ENCODE measurements at places on chromosomes 13 and 19.

DNA sequence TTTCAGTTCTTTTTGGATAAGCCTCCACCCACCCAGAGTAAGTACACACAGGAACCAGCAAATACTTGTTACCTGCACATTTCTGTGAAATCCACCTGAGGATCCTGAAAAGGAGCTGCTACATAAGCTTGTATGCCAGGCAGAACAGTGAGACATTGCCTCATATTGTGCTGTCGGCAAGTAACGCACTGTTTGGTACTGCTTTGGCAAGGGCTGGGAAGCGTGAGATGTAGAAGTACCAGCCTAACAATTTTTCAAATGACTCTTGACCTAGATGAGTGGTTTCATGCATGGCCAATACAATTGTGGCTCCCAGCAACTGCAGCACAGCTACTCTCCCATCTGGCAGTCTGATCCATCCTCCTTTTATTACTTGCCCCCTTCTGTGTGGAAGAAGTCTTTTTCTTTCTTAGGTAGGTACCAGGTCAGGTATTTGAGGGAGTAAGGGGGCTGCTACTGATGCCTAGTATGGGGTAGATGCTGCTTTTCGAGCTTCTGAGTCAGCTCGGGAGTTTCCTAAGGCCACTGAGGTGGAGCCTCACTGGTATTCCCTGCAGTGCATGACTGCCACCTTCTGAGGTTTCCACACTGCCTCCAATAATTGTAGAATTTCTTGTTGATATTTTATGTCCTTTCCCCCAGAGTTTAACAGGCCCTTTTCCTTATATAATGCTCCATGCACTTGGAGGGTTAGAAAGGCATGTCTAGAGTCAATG lies 52.2 kb downstream of the ZNF737 start:
- DNase-seq = no peak

- DNase-seq = no peak
Measured at GRCh38 chr13:97384371-97384770, 49.6 kb upstream of the RAP2A start.

- no peak for DNase-seq
Measured at GRCh38 chr13:94154367-94154766, 325.1 kb downstream of the DCT start.

DNA sequence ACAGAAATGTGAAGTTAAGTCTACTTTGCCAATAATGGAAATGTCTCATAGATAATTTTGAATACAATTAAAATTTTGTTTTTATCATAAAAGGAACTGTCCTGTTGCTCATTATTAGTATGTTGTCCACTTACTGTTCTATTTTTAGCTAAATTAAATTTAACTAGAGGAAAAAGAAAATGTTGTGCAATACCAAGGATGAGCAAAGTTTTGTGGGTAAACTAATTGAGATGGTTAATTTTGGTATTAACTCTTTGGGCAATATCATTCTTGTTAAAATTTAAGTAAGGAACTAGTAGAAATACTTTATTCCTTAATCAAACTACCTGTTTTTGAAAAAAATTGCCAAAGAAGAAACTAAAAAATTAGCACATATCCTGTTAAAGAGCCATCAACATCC lies 43.5 kb downstream of the SOX1 start:
- DNase-seq = no peak

- DNase-seq = no peak
Measured at GRCh38 chr13:104949840-104950740, 1585.4 kb downstream of the EFNB2 start.

Measured in H9 (cell line).